ENCODE measurements at places on chromosomes 5 and 9.

GRCh38 chr9:91378695-91379127 lies 17.0 kb upstream of the AUH start:
- no peak for DNase-seq

DNA sequence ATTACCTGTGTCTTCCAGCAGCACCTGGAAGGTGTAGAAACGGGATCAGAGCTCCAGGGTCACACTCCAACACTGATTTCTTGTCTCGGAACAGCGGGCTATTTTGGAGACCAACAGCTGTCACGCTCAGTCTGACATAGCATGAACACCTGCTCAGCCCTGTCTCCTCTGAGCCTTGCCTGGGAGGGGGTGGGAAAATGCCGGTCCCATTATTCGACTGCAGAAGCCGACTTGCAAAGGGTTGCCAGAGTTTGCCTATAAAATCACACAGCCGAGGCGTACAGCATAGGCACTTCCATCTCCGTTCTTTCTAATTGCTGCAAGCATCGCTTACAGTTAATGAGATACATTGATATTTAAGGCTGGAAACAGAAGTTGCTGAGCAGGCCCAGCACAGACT lies 300.8 kb upstream of the MSX2 start:
- no peak for DNase-seq

DNA sequence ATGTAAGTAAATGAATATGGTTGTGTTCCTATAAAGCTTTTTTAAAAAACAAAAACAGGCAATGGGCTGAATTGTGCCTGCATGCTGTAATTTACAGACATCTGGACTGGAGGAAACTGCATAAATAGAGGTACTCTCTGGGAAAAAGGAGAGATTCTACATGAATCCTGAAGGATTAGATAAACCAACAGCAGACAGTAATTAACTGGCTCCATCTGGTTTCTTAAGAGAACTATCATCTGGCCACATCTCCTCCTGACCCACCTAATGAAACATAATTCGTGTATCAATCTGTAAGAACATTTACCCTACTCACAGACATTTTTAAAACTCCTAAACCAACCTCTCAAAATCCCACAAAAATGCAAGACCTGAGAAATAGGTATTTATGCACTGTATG lies 528.1 kb upstream of the ST8SIA4 start:
- DNase-seq: no peak

GRCh38 chr9:113955076-113955752 lies 79.1 kb downstream of the ZNF618 start:
- DNase-seq: no peak

DNA sequence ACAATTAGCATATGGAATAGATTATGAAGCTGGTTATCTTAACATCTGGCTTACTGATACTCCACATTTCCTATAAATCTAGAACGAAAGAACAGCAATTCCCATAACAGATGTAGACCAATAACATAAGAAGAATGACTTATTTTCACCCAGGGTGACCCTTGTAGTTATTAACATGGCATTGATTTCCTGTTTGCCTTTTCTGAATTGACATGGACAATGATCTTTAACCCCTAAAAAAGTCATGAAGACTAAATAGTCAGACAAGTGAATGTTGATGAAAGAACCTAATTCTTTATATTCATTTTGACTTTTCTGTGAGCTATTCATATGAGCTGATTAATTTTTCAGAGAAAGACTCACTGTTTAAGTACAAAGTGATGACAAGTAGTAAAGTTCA lies 175.3 kb upstream of the CD180 start:
- no peak for DNase-seq

GRCh38 chr9:100880284-100880683 lies 148.2 kb upstream of the PLPPR1 start:
- no peak for DNase-seq

- DNase-seq: no peak
These were observed 14.1 kb downstream of the ADRB2 start for GRCh38 chr5:148840531-148840930.

DNA sequence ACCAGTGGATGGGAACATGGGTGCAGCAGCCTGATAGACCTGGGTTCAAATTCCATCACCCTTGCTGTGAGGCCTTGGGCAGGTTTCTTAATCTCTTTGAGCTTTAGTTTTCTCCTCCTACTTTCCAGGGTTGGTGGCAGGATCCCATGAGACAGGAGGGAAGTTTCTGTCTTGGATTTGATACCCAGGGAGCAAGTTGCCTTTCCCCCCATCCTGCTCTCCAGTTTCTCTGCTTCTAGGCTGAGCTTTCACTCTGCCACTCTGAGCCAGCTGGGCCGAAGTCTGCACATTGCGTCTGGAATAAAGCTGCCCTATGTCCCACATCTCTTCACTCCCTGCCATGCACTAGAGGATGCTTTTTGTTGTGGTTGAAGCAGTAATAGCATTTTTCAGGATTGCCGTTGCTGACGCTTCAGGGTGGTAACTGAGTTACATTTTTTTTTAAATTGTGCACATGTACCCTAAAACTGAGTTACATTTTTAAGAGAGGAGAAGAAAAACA lies 40.5 kb upstream of the ANGPTL2 start:
- DNase-seq: no peak

- no peak for DNase-seq
These were observed 79.2 kb upstream of the UBTD2 start for GRCh38 chr5:172362755-172363154.

GRCh38 chr5:149632311-149633251 lies 51.3 kb downstream of the ARHGEF37 start:
- no peak for DNase-seq

DNA sequence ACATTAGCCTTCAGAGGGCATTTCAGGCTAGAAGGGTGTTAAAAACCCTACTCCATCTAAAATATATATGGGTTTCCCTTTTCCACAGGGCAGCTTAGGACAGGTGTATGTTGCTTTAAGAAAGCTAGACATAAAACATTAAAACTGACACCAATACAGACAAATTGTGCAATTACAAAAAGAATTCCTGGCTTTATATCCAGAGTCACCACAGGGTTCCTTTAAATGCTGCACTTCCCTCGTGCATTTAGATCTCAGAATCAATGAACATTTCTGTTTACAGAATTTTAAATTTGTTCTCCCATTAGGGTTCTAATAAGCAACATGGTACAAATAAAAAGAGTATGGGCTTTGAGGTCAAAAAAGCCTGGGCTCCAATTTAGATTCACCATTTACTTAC lies 170.2 kb downstream of the MAPKAP1 start:
- no peak for DNase-seq

DNA sequence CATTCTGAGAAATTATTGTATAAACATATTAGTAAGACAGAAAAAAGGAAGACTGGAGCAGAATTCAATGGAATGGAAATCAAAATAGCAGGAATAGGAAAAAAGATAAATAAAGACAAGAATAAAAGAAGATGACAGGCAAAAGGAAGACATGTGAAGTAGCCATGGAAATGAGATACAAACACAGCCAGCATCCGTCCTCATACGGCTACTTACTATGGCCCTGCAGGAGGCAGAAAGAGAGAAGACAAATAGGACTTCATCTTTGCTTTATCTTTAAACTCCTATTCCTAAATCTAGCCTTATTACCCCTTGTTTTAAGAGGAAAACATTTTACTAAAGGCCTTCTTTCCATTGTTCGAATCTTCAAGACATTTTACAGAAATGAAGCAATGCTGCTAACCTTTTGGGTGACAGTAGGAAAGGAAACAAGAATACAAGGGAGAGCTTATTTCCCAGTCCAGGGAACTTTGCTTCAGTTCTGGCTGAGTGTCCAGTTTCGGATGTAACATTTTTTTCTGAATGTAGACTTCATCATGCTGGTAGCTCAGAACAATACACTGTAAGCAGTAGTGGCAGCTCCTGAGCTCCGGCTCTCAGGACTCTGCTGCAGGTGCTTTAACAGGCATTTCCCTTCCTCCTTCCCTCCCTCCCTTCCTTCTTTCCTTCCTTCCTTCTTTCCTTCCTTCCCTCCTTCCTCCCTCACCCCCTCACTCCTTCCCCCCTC lies 106.4 kb upstream of the SLC12A2 start:
- no peak for DNase-seq

- no peak for DNase-seq
These were observed 19.2 kb downstream of the PLEKHG4B start for GRCh38 chr5:111171-111570.
